ENCODE measurements at places on chromosomes 5 and 9. TPM values are rescaled to one million over a fixed set of nuclear protein-coding genes. Genes with fewer than 3 reads are reported as not detected.

PROB1 gene
- 0.78 TPM for total RNA-seq

CREBRF gene
- total RNA-seq, result 31.9 TPM

IL31RA gene
- not detected for total RNA-seq

INSL4 gene
- not detected for total RNA-seq

DNA sequence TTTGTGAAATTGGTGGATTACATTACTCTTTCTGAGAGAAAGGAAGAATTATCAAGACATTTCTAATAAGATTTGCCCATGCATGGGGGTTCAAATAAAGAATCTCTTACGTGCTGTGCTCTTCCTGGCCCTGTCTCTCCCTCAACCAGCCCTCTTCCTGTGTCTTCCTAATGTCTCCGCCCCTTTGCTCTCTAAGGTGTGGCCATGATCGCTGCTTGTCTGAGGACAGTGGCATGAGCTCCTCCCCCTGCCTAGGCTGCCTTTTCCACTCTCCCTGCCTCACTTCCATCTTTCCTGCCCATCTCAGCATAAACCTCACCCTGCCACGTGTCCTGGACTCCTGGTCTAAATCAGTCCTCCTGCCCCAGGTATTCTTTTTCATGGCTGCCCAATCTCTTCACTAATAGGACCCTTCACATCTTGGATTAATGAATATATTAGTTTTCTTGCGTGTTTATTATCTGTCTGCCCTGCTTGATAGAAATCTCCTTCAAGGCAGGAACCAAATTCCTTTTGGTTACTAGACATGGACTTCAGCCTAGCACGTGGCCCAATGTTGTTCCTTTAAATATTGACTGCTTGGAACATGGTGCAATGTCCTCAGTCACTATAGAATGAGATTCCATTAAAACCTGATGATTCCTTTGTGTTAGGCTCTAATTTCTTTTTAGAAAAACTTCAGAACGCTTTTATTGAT lies 122.3 kb downstream of the MTRR start:
- peak; percentile 65 for DNase-seq

GRCh38 chr9:99582814-99583213 lies 238.9 kb upstream of the NR4A3 start:
- no peak for DNase-seq

- no peak for DNase-seq
Observed at GRCh38 chr9:120956862-120957261, 30.3 kb upstream of the TRAF1 start.

- no peak for DNase-seq
Observed at GRCh38 chr5:37835380-37835973, 4.4 kb downstream of the GDNF start.

DNA sequence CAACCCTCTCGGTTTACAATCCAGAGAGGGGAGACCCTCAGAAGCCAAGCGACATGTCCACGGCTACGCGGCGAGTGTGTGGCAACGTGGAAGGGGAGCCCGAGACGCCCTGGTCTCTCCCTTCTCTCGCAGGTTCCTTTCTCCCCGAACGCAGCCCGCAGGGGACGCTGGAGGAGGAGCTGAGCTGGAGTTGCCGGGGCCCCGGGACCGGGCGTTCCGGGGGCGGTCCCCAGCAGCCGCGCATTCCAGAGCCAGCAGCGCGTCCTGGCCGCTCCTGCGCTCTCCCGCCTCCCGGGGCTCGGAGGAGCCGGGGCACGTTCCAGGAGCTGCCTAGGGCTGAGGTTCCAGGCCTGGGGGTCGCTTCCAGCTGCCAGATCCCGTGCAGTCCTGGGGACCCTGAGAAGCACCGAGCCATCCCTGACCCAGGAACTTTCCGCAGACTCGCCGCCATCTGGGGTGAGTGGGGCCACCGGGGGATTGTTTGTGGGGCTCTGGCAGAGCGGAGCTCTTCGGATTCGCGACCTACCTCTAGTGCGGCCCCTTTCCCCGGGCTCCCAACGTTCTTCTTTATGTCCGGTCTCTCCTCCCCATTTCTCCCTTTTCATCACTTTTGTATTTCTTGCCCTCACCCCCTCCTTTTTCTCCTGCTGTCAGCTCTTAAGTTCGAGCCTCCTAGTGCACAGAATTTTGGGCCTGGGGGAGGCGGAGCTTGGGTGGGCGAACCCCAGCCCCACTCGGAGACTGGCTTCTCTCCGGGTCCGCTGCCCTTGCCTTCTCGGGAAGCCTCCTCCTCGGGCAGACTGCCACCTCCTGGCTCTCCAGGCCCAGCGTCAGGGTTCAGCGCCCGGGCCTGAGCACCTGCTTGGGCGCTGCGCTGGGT lies at the start of gene SMIM3:
TSS of gene SMIM3 (plus strand) at position 241 of the 880 bp plus-strand sequence. CDS start 16,684 bp downstream, outside the sequence.
- DNase-seq, result no peak

GRCh38 chr9:84513473-84513872 lies 156.1 kb upstream of the NTRK2 start:
- no peak for DNase-seq

DNA sequence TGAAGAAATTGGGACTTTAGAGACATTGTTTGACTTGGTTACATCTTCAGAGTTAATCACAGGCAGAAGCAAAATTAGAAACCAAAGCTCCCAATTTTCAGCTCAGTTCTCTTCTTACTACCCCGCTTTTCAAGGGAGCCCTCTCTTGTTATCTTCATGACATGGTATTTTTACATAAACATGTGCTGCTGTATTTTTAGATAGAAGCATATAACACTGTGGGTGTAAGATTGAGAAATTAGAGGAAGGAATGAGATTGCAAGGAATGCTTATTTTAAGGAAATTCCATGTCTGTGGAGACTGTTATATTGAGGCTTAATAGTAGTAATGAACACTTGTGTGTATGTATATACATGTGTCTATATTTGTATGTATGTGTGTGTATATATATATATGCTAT lies 401.6 kb downstream of the TMEM232 start:
- DNase-seq, result no peak

DNA sequence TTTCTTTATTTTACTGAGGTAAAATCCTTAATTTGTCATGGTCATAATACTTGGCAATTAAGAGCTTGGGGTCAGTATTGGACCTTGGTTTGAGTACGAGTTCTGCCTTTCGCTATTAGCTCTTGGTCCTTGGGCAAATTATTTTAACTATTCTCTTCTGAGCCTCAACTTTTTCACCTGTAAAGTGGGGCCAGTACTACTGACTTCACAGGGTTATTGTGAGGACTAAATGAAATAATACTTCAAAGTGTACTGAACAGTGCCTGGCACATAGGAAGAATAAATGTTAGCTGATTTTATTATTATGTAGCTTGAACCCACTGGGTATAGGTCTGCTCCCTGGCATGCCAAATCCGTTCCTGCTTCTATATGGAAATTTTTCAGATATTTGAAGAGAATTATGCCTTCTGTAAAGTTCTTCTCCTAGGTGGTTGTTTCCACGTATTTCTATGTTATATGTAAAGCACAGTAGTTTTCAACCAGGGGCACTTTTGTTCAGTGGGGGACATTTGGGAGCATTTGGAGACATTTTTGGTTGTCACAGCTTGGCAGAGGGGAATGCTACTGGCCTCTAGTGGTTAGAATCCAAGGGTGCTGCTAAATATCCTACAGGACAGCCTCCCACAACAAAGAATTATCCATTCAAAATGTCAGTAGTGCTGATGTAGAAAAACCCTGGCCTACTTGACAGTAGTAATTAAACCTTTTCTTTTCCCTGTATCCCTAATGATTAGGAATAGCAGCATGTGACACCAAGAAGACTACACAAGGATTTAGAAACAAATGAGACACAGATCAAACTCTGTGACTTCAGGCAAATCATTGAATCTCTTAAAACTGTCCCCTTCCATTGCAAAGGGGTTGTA lies 4.5 kb downstream of the RCL1 start:
- DNase-seq, result peak; percentile 61

DNA sequence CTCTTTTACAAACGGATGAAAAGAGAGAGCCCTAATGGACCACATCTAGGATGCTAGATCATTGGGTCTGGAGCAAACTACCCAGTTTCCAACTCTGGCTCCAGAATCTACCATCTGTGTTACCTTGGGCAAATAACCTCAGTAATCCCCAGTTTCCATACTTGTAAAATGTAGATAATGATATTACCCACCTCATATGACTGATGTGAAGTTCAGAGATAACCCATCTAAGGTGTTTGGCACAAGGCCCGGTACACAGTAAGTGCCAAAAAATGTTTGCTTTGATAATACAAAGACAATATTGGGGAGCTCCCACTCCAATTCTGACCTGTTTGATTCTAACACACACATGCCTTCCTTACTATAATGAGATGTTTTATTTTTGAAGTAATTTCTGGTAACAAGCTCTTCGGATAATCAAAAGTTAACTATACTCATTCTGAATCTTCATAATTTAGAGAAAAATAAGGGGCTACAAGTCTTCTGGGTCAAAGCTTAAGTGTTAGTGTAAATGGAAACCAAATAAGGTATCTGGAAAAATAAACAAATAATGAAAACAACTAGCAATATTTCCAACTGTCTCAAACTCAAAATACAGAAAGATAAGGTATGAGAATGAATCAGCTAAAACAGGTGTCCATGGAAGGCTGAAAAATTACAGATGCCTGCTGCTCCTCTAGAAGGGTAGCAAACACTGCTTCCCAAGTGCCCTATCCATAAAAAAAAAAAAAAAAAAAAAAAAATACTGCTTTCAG lies 30.4 kb downstream of the ELL2 start:
- no peak for DNase-seq

GRCh38 chr5:67146574-67146973 lies 50.0 kb downstream of the CD180 start:
- no peak for DNase-seq

GRCh38 chr9:102106439-102106838 lies 368.0 kb upstream of the GRIN3A start:
- DNase-seq, result no peak

Measured in Karpas-422 (cell line).